Esophagus muscularis mucosa (tissue), 4 donors: ENCODE measurements at places on chromosomes 1 and 21. TPM values are rescaled to one million over a fixed set of nuclear protein-coding genes. Genes with fewer than 3 reads are reported as not detected.

Gene GPATCH2
- 15.7 TPM for total RNA-seq

Gene SPATA17
- total RNA-seq: 0.42 TPM

Gene C4BPB
- 0.50 TPM for total RNA-seq

Gene OR2T33
- total RNA-seq: not detected

Gene S100A7A
- not detected for total RNA-seq

Gene SLAMF9
- not detected for total RNA-seq

Gene CYP4A22
- total RNA-seq: not detected

Gene TP53BP2
- 47.5 TPM for total RNA-seq

Gene CEP350
- total RNA-seq: 80.6 TPM

Gene SELP
- total RNA-seq: 9.1 TPM

Gene TNFRSF14
- 49.0 TPM for total RNA-seq

Gene C8B
- not detected for total RNA-seq

Gene ORC1
- 1.2 TPM for total RNA-seq
